ENCODE measurements at places on chromosomes 6 and 20. TPM values are rescaled to one million over a fixed set of nuclear protein-coding genes. Genes with fewer than 3 reads are reported as not detected.

DNA sequence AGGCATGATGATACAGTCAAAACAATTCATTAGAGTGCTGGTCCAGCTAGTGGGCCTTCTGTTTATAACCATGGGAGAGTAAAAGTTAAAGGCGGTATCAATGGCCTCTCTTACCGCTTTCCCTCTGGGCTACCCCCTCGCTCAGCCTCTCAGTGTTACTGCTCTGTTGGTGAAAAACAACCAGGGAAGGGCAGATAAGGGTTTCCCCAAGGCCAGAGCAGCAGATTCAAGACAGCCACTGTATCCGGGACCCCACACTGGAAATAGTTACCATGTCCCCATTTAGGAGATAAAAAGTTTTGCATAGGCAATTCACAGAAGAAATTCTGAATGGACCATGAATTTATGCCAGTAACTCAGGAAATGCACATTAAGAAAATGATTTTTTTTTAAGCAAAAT, 13.4 kb downstream of the SCGN start:
- DNase-seq = no peak

- DNase-seq = no peak
Observed at GRCh38 chr20:20217621-20218020, 150.3 kb upstream of the INSM1 start.

The GPX5 gene
- 0.05 TPM for polyA plus RNA-seq

DNA sequence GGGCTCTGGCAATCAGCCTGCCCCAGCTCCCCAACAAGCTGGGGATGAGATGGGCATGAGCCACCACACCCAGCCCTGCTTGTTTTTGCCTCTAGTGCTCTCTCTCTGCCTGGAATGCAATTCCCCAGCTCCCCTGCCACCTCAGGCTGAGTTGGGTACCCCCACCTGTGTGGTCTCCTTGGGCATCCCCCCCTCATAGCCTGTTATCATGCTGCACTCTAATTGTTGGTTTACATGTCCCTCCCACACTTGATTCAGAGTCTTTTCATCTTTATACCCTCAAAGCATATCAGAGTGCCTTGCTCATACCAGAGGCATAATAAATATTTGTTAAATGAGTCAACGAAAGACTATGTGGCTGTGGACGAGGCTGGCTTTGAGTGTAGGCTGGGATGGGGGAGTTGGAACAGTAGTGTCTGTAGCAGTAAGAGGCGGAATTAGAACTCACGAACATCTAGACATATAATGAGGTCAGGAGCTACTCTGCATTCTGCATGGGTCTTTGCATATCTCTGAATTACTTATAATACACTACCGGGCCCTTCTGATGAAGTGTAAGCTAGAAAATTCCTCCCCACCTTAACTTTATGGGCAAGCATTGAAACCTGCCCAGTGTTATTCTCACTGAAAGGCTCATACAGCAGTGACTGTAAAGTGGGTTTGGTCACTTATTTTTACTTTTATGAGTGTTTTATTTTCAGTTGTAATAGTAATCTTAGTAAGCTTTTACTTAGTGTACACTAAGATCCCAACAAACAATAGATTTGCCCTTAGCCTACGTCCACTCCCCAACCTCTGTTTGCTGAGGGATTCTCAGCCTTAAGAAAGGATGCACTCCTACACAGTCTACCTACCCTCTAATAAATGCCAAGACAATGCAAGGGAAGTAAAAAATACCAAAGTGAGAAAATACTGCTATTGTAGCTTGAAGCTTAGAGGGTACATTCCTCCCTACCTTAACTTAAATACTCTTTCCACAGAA, 58.7 kb downstream of the EDN1 start:
- DNase-seq = no peak

The TAF4 gene
- 12.0 TPM for polyA plus RNA-seq

GRCh38 chr20:38882600-38882999, 43.6 kb upstream of the FAM83D start:
- no peak for DNase-seq

The CENPW gene
- polyA plus RNA-seq = 11.5 TPM

DNA sequence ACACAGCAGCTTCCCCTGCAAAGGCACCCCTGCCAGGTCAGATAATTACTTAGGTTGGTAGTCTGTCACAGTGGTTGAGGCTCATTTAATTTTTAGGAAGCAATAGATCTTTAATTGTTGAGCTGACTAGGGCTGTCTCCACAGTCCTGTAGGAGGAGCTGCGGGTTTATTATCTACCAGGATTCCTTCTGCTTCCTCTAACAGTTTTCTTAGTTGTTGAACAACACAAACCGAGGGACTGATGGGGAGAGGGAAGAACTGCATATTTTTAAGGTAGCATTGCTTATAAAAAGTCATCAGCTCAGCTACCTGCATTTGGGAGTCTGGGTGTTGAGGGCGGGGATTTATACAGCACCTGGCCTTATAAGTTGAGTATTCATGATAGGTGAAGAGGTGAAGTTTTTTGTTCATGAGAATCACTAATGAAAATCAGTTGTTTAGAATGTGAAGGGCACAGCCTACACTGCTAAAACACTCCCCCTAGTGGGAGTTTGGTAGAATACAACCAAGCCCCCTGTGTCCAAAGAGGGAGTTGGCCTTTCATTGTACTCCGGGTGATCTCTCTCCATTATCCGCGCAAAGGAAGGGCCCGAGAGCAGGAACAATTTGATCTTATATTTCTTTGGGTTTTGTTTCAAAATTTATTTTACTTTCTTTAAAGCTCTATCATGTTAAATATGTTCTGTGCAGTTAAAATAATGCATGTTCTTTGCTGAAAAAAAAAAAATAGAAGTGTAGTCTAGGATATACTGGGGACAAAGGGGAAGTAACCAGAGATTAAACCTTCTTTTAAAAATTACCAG, 69.6 kb downstream of the SSR1 start:
- peak; percentile 47 for DNase-seq

GRCh38 chr6:159578629-159579028, 114.4 kb downstream of the SOD2 start:
- no peak for DNase-seq

DNA sequence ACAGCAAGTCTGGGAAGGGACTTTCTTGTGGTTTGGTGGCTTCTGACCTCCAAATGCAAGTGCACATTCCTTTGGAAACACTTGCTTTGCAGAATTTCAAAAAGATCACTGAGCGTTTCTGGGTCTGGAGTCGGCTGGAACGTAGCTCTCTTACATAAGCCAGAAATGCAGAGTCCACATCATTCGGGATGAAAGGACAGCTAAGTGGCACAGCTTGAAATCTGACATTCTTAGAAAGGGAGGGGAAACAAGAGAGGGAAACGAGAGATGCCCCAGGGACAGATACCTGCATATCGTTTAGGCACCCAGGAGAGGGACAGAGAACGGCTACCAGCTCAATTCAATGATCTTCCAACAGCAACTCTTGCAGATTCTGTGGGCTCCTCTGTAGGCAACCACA, 118.7 kb downstream of the NFATC2 start:
- no peak for DNase-seq

- no peak for DNase-seq
Observed at GRCh38 chr20:8996817-8997512, 71.9 kb upstream of the PLCB4 start.

The APOM gene
- 9.1 TPM for polyA plus RNA-seq

The TCP11 gene
- 0.30 TPM for polyA plus RNA-seq

The WFDC12 gene
- 6.8 TPM for polyA plus RNA-seq

DNA sequence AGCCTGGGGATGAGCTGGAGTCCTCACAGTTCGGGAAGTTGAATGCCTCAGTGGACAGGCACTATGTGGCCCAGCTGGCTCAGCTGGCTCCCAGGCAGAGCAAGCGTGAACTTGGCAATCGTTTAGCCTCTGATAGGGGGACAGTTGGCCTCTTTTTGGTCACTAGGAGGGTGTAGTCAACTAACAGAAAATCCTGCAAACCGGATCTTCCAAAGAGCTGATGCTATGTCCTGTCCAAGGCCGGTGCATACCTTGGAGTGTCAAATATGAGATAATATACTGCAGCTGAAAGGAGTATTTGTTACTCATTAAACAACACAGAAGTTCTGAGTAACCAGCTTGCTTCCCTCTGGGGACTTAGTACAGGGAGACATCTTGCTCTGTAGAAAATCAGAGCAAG, 126.2 kb upstream of the EXOC2 start:
- no peak for DNase-seq

- no peak for DNase-seq
Observed at GRCh38 chr6:111173341-111173740, 86.0 kb downstream of the SLC16A10 start.

GRCh38 chr6:110532431-110532830, 56.0 kb upstream of the SLC22A16 start:
- DNase-seq = no peak

The LY86 gene
- polyA plus RNA-seq = 17.1 TPM

The SIM1 gene
- polyA plus RNA-seq = 0.02 TPM

GRCh38 chr6:69913361-69913760, 47.0 kb downstream of the COL19A1 start:
- no peak for DNase-seq

DNA sequence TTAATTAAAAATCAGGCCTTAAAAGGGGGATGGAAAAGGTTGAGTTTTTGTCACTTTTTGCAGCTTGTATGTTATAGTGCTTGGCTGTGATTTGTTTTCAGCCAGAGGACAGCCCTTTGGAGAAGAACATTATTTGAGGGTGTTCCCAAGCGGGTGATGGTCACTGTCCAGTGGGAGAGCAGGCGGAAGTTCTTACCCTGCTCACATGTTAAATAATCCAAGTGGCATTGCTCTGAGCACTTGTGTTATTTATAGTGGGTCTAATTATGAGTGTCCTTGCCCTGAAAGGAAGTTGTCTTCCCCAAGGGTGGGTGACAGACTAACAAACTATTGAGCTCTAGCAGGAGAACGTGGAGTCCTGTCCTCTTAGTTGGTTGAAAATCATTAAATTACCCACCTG, 49.5 kb downstream of the DOK5 start:
- DNase-seq = no peak

DNA sequence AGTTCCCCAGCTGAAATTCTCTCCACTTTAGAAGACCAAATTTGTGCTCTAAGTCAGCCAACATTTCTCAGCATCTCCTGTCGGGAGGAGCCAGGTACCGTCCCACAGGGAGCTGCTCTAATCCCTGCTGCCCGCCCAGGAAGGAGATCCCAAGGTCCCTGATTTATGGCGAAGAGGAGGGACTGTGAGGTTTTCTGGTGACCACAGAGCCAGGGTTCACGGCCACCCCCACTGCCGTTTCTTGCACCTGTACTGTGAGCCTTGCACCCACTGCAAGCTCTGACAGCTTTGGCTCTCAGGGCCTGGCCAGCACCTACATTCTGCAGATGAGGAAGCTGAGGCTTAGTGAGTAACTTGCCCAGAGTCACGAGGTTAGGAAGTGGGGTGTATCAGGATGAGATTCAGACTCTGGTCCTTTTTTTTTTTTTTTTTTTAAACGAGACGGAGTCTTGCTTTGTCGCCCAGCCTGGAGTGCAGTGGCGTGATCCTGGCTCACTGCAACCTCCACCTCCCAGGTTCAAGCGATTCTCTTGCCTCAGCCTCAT, 34.9 kb downstream of the FOXC1 start:
- no peak for DNase-seq

DNA sequence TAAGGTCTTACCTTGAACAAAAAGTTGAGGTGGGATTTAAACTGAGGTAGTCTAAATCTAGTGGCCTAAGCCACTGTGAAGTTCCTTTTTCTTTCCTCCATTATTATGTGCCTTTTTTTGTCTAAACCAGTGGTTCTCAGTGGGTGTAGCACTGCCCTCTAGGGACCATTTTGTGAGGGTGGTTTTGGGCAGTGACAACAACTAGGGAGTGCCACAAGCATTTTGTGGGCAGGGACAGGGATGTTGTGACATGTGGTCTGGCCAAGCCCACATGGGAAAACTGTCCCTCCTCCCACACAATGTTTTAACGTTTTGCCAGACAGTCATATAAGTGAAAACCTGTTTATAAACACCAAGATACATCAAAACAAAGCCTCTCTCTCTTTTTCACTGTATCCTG, 899.4 kb upstream of the FLRT3 start:
- DNase-seq = peak; percentile 21

DNA sequence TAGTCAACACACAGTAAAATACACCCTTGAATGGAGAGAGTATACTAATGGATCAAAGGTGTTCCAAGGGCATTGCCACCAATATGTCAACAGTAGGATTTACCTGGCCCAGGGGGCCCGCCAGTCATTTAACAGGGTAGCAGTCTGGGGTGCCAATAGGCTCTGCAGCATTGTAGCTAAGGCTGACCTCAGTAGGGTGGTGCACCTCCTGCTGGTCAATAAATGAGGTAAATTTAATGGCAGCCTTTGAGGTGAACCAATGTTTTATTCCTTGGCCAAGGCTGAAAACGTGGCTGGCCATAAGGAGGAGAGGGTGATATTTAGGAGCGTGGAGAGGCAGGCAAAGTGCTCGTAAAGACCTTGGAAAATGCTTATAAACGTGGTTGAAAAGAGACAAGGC, 147.2 kb downstream of the RPS12 start:
- DNase-seq = no peak

- DNase-seq = no peak
Observed at GRCh38 chr20:8356806-8357205, 224.7 kb downstream of the PLCB1 start.

DNA sequence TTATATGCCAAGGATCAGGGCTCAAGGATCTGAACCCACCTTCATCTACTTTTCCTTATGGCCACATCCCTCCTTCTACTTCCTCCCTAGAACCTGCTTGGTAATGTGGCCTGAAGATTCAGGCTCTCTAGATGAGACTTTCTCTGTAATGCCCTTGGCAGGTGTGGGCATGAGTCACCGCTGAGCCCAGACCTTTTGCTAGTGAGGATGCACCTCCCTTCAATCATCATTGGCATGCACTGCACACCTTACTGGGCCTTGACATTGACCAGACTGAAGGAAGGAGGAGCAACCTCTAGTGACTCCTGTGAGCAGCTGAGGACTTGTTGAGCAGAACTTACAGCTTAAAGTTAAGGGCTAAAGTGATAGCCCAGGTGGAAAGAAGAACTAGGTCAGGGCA, 405.3 kb downstream of the MAFB start:
- DNase-seq = no peak

The ADGRF1 gene
- polyA plus RNA-seq = 0.66 TPM

All from thymus (tissue), 14 donors.